HTR-8/SVneo (cell line): ENCODE measurements at places on chromosomes 7 and 10.
A peak's percentile ranks its signal among the peaks of the same experiment; 100 is the strongest.

- no peak for DNase-seq
Measured at GRCh38 chr10:131681656-131682055, 219.2 kb upstream of the PPP2R2D start.

DNA sequence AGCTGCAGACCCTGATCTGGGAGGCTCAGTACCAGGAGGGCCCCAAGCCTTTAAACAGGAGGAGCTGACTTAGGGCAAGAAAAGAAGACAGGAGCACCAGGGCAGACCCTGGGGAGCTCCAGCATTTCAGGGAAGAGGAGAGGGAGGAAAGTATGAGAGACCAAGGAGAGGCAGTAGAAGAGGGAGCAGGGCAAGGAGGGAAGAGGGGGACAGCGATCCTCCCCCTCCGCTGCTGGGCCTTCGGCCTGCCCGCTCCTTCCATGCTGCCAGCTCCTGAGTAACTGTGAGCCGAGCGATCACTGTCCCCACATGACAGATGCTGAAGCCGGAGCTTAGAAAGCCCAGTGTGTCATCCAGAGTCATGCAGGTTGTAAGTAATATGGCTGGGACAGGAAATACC is 65.9 kb downstream of the ALOX5 start:
- no peak for DNase-seq

GRCh38 chr10:112131996-112132395 is 51.6 kb downstream of the GPAM start:
- no peak for DNase-seq

GRCh38 chr7:134649226-134649775 is 2.6 kb downstream of the BPGM start:
- DNase-seq = no peak

DNA sequence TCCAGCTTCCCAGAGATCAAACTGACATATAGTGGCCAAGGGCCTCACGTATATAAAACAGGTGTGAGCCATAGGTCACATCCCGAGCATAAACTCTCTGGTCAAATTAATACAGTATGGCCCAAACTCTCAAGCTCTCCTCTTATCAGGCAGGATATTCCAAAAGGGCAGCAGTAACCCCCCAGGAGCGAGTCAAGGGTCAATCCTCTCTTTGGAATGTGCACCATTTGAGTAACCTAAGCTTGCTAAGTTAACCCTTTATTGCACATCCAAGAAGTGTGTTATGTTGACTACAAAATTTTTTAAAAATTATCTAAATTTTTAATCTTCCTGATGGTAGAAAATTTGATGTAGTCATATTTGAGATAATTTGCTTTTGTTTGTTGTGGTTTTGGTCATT is 4.5 kb upstream of the TRIM24 start:
- no peak for DNase-seq

DNA sequence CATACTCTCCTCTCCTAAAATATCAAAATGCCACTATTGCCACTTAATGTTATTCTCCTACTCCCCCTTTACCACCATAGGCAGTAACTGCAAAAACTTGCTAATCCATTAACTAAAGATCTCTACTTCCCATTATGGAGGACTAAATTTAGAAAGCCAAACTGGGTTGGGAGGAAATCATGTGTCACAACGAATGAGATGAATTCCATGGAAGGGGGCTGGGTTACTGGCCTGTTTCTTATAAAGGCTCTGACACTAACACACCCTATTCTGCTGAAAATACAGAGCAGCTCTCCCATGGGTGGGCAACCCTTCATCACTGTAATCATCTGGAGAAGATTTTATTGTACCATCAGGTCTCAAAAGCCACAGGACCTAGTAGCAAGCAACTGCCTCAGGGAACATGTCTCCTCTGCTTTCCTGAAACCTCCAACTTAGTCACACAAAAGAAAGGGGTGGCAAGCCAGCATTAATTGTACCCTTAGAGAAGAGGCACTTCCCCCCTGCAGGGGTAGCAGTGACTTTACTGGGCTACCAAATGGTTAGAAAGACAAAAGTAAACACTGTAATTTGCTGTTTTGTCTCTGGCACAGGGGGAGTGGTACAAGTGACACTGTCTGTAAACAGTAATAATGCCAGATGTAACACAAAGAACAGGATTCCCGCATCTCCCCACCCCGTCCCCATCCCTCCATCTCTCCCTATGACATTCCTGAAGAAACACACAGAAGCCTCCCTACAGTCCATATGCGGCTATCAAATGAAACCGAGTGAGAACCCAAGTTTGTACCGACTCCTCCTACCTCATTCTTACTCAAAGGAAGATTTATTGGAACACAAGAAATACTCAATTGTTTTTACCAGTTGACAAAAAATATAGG is 81.6 kb downstream of the ARMH3 start:
- DNase-seq = no peak

DNA sequence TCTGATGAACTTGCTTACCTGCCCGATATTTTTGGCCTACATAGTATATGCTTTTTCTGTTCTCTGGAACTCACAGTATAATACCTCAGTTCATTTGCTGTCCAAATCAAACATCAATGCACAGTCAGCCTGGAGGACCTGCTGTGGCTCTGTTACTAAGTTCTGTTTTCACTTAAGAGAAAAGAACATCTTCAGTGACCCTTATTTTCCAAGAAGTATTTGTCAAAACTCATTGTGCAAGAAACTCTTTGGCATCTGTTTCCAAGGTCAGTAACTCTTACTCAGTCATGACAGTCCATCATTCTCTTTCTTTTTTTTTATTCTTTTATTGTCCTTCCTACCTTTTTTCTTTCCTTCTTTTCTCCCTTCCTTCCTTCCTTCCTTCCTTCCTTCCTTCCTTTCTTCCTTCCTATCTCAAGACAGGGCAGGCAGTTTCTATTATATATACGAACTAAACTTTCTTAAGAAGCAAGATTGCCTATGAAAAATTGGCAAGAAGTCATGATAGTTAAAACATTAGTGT is 37.8 kb upstream of the SEM1 start:
- no peak for DNase-seq

- no peak for DNase-seq
Measured at GRCh38 chr10:77409697-77410471, 227.7 kb downstream of the KCNMA1 start.

DNA sequence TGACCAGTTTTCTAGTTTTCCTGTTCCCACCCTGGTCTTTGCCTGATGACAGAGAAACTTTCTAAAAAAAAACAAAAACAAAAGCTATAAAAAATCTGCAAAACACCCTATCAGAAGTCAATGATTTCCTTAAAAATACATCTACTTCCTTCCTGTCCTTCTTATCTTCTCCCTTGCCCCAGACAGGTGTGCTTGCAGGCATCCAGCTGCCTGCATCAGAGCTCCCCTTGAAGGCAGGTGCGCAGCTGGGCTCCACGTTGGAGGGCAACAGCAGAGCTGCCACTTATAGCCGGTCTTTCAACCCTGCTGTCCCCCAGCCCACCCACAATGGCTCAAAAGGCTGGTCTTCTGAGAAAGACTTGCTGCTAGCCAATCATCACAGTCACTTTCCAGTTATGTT is 29.8 kb downstream of the UBE2D4 start:
- no peak for DNase-seq

GRCh38 chr7:142196066-142196840 is 61.6 kb downstream of the PRSS58 start:
- no peak for DNase-seq

GRCh38 chr10:43102063-43102828 is 25.4 kb downstream of the RET start:
- no peak for DNase-seq

DNA sequence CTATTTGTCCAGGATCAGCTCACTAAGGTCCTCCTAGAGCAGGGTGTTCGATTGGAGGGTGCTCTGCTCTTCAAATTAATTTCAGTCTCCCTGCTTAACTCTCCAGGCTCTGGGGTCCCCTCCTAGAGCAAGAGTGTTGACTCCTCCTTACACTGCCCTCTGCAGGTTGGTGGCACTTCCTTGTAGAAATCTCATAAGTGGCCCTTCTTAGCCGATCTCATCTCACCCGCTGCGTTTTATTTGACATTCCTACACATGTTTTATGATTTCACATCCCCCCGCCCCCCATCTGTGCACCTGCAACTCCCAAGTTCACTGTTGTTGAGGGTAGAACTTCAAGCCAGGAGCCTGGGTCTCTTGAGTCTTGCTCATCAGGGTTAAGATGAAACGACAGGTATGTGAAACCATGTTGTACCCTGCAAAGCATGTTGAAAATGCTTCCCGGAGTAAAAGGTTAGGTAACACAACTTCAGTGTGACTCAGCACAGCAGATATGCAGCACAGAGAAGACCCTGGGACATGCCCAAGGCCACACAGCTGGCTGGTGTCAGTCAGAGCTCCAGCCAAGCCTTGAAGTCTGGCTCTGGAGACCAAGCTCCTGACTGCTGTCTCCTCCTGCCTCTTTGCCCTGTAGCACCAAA is 171.2 kb downstream of the PRKAG2 start:
- DNase-seq = peak; percentile 45

DNA sequence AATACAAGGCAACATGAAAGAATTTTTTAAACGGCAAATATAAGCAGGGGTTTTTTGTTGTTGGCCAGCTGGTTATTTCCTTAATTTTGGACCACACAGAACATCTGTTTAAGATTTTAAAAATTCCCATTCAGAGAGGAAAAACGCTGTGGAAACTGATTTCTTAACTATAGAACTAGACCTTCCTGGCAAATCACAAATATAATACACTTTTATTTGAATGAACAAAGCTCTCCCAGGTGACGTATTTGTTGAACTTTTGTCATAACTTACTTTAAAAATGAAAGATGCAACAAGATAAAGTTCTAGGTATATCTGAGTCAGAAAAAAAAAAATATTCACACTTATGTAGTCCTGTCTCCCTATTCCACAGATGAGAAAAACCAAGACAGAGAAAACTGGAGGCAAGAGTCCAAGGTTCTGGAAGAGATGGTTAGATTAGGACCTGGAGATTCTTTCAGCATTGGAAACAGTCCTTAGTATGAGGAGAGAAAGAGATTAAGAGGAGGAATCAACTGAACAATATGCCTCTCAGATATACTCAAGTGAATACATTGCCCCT is 269.1 kb downstream of the NEBL start:
- no peak for DNase-seq

- no peak for DNase-seq
Measured at GRCh38 chr7:37462138-37462537, 13.5 kb upstream of the ELMO1 start.

- no peak for DNase-seq
Measured at GRCh38 chr10:27245836-27246235, 5.2 kb upstream of the ACBD5 start.

DNA sequence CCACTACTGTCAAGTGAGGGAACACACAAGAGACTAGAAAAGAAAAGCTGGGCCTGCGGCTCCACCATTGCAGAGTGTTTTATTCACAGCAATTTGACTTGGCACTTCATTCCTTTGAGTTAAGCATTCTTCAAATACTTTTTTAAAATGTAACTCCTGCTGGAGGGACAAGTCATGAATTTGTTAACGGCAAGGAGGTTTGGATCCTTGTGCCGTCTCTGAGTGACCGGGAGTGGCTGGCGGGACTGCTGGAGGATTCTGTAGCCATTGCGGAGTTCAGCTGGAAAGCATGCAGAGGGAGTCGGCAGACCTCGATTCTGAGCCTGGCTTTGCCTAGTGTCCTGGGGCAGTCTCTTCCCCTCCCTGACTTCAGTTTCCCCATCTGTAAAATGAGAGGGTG is 9.8 kb downstream of the HSPA12A start:
- no peak for DNase-seq

DNA sequence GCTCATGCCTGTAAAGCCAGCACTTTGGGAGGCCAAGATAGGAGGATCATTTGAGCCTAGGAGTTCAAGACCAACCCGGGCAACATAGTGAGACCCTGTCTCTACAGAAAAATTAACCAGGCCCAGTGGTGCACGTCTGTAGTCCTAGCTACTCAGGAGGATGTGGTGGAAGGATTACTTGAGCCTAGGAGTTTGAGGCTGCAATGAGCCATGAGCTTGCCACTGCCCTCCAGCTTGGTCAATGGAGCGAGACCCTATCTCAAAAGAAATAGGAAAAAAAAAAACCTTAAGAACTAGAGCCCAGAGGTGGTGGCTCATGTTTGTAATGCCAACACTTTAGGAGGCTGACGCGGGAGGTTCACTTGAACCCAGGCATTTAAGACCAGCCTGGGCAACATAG is 2.2 kb downstream of the STRA8 start:
- no peak for DNase-seq

DNA sequence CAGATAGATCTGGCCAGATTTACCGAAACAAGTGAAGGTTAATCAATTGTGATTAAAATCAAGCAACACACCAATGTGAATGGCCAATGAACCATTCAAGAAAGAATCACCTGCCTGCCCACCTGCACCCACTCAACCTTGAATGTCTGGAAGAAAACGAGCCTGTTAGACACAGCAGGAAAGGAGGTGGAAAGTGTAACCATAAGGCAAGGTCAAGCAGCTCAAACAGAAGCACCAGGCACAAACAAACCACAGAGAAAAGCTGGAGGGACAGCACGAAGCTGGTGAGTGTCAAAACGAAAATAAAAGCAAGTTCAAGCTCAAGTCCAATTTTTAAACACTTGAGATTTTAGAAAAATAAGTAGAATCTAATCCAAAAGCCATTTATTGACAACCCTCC is 64.9 kb downstream of the STEAP1B start:
- DNase-seq = no peak

- no peak for DNase-seq
Measured at GRCh38 chr7:44211126-44211675, 10.4 kb downstream of the YKT6 start.

DNA sequence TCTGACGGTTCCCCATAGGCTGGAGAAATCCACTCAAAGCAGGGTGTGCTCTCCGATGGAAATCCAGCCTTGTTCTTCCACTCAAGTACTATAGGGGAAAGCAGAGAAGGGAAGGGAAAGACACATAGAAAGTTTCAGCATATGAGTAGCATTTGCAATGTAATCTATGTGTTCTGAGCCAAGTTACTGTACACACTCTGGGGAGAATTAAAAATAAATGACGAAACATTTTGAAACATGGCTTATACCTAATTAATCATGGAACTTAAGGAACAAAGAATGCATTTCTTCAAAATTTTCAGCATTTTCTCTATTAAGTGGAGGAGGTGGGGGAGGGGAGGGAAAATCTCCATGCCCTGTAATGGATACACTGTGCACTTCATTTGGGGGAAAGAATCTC is 198.1 kb upstream of the HABP2 start:
- DNase-seq = no peak

- DNase-seq = no peak
Measured at GRCh38 chr7:84389242-84389641, 194.7 kb upstream of the SEMA3A start.

- no peak for DNase-seq
Measured at GRCh38 chr7:140310337-140311002, 87.9 kb downstream of the SLC37A3 start.

- no peak for DNase-seq
Measured at GRCh38 chr7:2128601-2129322, 104.0 kb downstream of the MAD1L1 start.

DNA sequence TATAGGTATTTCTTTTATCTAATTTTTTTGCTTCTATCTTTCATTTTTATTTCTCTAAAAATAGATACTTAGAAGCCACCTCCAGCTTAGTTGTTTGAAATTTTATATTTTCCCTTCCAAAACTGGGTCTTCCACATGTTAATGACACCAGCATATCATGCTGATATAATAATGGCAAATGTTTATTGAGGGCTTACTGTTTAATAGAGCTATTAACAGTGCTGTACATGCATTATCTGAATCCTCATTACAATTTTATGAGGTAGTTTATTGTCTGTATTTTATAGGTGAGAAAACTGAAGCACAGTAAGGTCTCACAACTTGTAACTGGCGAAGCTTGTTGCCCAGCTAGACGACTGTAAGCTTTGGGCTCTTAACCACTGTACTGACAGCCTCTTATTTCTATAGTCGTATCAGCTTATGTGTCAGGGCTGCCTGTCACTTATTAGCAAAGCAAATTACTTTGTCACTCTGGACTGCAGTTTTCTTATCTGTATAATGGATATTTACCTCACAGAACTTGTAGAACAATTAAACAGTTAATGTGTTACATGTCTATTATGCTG is 51.2 kb downstream of the ANKIB1 start:
- no peak for DNase-seq
